Activated CD4-positive, alpha-beta T cell treated with anti-CD3 and anti-CD28 coated beads for 36 hours (primary cell): ENCODE measurements at places on chromosomes 2 and 18. TPM values are rescaled to one million over a fixed set of nuclear protein-coding genes. Genes with fewer than 3 reads are reported as not detected.
A peak's percentile ranks its signal among the peaks of the same experiment; 100 is the strongest.

GRCh38 chr2:165173215-165173614 lies 30.6 kb downstream of the SCN3A start:
- H3K27me3 ChIP-seq = peaks cover 1% of the 10 kb centered on the region
- H3K27ac ChIP-seq = no peak overlapping the region
- H3K36me3 ChIP-seq = no peaks in the 10 kb centered on the region
- no peaks in the 10 kb centered on the region for H3K4me1 ChIP-seq
- no peak for DNase-seq

DNA sequence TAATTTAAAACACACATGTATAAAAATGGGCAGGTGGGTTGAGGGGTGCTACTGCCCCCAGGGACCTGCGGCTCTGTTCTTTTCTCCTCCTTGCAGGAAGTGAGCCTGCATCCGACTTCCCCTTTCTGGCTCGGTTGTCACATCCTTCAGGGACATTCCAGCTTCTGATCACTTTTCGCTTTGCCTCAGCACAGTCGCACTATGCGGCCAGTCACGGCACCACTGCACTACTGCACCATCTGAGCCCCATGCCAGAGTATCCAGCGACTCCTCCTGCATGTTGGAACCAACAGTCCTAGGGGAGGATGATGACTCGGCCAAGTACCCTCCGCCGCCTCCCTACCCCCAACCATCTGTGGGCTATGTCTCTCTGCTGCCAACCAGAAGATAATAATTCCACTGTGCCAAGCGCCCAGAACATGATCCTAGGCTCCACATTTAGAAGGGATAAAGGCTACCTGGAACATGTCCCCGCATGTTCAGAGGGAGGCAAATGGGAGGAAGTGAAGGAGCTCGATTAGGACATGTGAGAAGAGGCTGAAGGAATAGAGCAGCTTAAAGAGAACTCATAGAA lies 17.6 kb downstream of the CDC42EP3 start:
- no peaks in the 10 kb centered on the region for H3K27me3 ChIP-seq
- H3K36me3 ChIP-seq = peaks cover 22% of the 10 kb centered on the region
- peak overlapping the region; percentile 68 for H3K27ac ChIP-seq
- peak overlapping the region; percentile 15 for H3K4me3 ChIP-seq

- H3K36me3 ChIP-seq = no peaks in the 10 kb centered on the region
- H3K27me3 ChIP-seq = no peaks in the 10 kb centered on the region
- no peak for DNase-seq
- no peak overlapping the region for H3K4me3 ChIP-seq
- no peak overlapping the region for H3K27ac ChIP-seq
- peaks cover 13% of the 10 kb centered on the region for H3K4me1 ChIP-seq
Observed at GRCh38 chr2:189629531-189630453, 31.5 kb upstream of the ASNSD1 start.

GRCh38 chr2:158497486-158497885 lies 40.7 kb downstream of the PKP4 start:
- DNase-seq = no peak
- H3K4me1 ChIP-seq = peaks cover 17% of the 10 kb centered on the region
- no peak overlapping the region for H3K4me3 ChIP-seq

GRCh38 chr2:100909534-100910081 lies 89.7 kb downstream of the NPAS2 start:
- H3K27me3 ChIP-seq = peaks cover 1% of the 10 kb centered on the region
- H3K27ac ChIP-seq = no peak overlapping the region
- no peak for DNase-seq
- H3K4me3 ChIP-seq = no peak overlapping the region

DNA sequence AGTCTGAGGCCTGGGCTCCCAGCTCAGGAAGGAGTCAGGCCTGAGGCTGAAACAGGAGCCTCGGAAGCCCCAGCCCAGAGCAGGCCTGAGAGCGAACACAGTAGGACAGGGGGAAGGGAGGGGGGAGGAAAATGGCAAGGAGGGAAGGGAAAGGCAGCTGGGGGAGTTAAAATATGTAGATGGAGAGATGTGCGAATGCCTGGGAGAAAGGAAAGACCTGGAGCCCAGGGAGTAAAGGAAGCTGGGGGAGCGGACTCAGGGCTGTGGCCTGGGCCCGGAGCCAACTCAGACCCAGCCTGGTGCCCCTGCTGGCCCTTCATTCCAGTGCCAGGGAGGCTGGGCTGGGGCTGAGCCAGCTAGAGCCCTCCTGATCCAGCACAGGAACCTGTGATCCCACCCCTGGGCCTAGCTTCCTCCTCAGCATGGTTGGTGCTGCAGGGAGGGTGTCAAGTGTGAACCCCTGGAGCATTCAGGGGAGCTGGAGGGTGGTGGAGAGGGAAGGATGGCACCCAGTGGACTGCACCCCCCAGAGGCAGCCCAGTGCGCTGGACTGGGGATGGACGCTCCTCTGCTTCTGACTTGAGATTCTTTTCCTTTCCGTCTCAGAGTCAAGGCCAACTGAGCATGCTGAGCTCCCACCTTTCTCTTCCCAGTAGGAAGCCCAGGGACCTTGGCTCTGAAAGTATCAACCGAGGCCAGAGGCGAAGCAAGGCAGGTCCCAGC lies 46.3 kb downstream of the EMX1 start:
- no peaks in the 10 kb centered on the region for H3K36me3 ChIP-seq
- DNase-seq = no peak
- H3K4me3 ChIP-seq = no peak overlapping the region
- no peaks in the 10 kb centered on the region for H3K4me1 ChIP-seq

DNA sequence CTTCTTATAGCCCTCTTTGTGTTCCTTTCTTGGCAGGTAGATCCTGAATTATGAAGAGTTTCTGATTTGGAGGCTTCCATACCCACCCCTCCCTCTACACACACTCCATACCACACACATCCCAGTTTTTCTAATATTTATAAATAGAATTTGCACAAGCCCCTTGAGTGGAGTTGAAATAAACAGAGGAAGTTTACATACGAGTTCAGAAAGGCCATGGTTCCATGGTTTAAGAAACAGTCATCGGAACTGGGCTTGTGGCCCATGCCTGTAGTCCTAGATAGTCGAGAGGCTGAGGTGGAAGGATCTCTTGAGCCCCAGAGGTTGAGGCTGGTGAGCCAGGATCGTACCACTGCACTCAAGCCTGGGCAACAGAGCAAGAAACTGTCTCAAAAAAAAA lies 62.7 kb upstream of the TANC1 start:
- no peaks in the 10 kb centered on the region for H3K27me3 ChIP-seq
- H3K27ac ChIP-seq = no peak overlapping the region
- no peaks in the 10 kb centered on the region for H3K4me1 ChIP-seq
- no peaks in the 10 kb centered on the region for H3K36me3 ChIP-seq

DNA sequence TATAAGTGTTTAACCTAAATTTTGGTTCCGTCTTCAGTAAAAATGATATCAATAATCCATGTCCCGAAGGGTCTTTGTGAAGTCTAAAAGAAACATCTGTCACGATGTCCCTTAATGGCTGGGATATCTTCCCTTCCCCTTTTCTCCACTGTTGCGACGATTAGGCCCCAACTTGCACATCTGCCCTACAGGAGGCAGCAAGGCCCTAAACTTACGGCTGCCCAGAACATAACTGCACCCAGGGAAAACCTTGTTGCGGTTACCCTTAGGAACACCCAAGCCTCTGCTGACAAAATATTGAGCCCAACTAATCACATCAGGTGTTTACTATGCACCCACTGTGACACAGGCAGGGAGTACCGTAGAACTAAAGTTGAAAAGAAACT lies 1.3 kb upstream of the SMAD2 start:
- H3K4me3 ChIP-seq = peak overlapping the region; percentile 77
- no peaks in the 10 kb centered on the region for H3K27me3 ChIP-seq
- DNase-seq = peak; percentile 54
- peaks cover 21% of the 10 kb centered on the region for H3K36me3 ChIP-seq

- no peak overlapping the region for H3K27ac ChIP-seq
- H3K4me1 ChIP-seq = peaks cover 7% of the 10 kb centered on the region
- peaks cover 45% of the 10 kb centered on the region for H3K27me3 ChIP-seq
- H3K4me3 ChIP-seq = no peak overlapping the region
- no peak for DNase-seq
Observed at GRCh38 chr2:109607766-109608165, 6.0 kb downstream of the SEPTIN10 start.

- peaks cover 48% of the 10 kb centered on the region for H3K36me3 ChIP-seq
- DNase-seq = no peak
- no peak overlapping the region for H3K4me3 ChIP-seq
- no peak overlapping the region for H3K27ac ChIP-seq
- no peaks in the 10 kb centered on the region for H3K27me3 ChIP-seq
Observed at GRCh38 chr2:191087311-191087710, 63.5 kb downstream of the STAT4 start.

DNA sequence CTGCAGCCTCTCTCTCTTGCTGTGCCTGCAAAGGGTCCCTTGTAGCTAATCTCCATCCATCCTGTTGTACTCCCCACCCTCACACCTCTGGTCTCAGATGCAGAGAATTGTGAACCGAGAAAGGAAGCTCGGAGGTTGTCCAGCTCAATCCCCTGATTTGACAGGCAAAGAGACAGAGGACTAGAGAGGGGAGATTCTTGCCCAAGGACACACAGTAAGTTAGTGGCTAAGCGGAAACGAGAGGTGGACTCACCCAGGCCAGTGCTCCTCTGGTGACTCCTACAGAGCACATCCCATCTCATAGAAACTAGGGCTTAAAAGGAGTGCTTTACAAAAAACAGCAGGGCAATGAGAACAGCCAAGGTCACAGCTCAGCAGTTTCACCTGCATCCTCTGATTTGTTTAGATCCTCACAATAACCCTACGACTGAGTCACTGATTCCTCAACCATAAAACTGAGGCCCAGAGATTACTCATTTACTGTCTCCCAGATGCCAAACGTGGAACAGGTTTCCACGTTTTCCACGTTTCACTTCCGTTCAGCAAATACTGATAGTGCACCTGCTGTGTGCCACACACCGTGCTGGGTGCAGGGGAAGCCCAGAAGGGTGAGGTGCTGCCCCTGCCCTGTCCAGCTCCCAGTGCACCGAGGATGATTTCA lies 22.1 kb downstream of the EHD3 start:
- H3K4me3 ChIP-seq = no peak overlapping the region
- H3K4me1 ChIP-seq = no peaks in the 10 kb centered on the region
- no peak for DNase-seq
- no peak overlapping the region for H3K27ac ChIP-seq
- H3K27me3 ChIP-seq = no peaks in the 10 kb centered on the region

GRCh38 chr2:234816491-234816890 lies 135.3 kb upstream of the SH3BP4 start:
- no peaks in the 10 kb centered on the region for H3K36me3 ChIP-seq
- H3K27me3 ChIP-seq = peaks cover 25% of the 10 kb centered on the region
- no peaks in the 10 kb centered on the region for H3K4me1 ChIP-seq
- no peak for DNase-seq

DNA sequence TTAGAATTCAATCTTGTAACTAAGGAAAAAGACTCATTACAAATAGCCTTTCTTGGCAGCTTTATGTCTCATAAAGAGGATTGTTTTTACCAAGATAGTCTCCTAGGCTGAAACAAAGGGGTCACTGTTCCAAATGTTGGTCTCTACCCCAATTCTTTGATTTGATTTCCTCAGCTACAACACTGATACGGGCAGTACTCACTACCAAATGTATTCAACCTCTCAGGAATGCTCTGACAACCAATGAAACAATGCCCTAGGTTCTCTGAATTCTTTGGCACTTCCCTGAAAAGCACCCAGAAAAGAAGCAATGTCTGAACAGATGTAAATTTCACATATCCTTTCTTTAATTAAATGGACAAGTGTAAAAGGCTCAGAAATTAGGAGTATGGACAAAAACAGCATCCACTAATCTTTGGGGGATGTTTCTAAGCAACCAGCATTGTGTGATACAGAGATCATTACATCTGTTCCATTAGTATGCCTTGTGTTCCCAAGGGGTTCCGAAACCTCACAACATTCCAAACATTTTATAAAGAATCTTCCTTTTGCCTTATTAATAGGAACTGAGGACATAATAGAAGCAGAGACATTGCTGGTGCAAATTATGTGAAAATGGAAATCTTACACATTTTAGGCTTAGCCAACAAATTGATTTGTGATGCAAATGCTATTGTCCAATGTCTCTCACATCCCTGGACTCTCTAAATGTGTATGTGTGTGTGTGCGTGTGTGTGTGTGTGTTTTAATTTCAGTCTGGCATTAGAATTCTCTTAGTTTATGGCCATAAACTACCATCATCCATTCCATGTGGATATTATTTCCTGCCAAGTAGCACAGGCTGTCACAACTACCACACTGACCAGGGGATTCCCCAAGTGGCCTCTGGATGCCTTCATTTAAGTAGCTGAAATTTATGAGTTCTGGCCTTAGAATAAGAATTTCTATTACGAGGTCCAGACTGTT lies 276.0 kb downstream of the MTX2 start:
- no peak overlapping the region for H3K27ac ChIP-seq
- no peaks in the 10 kb centered on the region for H3K36me3 ChIP-seq
- no peak overlapping the region for H3K4me3 ChIP-seq
- DNase-seq = no peak

DNA sequence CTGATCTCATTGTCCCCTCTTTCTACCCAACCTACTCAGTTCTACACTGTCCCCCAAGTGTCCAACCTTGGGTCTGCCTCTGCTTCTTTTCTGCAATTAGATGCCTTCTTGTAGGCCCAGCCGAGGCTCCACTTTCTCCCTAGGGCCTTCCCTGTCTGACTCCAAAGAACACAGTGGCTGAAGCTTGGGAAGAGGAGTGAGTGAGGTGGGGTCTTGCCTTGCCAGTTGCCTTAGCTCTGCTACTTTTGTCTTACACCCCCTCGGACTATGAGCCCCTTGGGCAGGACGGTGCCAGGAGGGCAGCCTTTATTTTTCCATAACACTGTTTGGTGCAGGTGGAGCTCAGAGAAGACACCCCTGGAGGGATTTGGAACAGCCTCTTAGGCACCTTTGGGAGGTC lies 345.1 kb downstream of the CYP26B1 start:
- no peaks in the 10 kb centered on the region for H3K4me1 ChIP-seq
- H3K36me3 ChIP-seq = no peaks in the 10 kb centered on the region
- no peaks in the 10 kb centered on the region for H3K27me3 ChIP-seq
- DNase-seq = no peak

- H3K27ac ChIP-seq = no peak overlapping the region
- no peak for DNase-seq
- H3K4me1 ChIP-seq = no peaks in the 10 kb centered on the region
- no peaks in the 10 kb centered on the region for H3K36me3 ChIP-seq
Observed at GRCh38 chr2:49265471-49265870, 111.2 kb upstream of the FSHR start.

DNA sequence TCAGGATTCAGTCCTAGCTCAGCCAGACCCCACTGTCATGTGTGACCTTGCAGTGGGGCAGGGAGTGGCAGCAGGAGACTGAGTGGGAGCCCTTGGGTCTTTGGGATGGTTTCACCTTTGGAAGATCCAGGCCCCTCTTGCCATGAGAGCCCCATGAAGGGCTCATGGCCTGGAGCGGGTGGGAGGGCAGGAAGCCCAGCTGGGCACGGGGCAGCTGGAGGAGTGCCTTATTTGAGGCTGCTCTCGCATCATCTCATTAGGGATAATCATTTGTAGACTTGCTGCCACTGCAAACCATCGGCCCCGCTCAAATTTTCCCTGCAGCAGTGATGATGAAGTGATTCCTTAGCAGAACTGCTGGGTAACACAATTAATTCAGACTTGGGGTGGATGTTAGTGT lies 73.9 kb downstream of the TGOLN2 start:
- no peaks in the 10 kb centered on the region for H3K4me1 ChIP-seq
- DNase-seq = no peak
- H3K27me3 ChIP-seq = no peaks in the 10 kb centered on the region
- H3K4me3 ChIP-seq = no peak overlapping the region
- H3K36me3 ChIP-seq = no peaks in the 10 kb centered on the region
- no peak overlapping the region for H3K27ac ChIP-seq

TACR1 gene
- not detected for total RNA-seq

CDH2 gene
- not detected for total RNA-seq

CCDC102B gene
- 1.8 TPM for total RNA-seq

ZSWIM2 gene
- total RNA-seq = not detected

AQP12A gene
- total RNA-seq = not detected

KCNJ3 gene
- total RNA-seq = not detected

MLPH gene
- 1.2 TPM for total RNA-seq

RPRD1A gene
- 32.1 TPM for total RNA-seq

RNU2-63P gene
- total RNA-seq = 1.7 TPM

SLC16A14 gene
- total RNA-seq = 1.2 TPM
